Activated CD4-positive, alpha-beta T cell treated with anti-CD3 and anti-CD28 coated beads, Interleukin-2, amount 10 ng/mL, durations not matched to agents 24 days and 14 days (primary cell): ENCODE measurements at places on chromosomes 6 and 20. TPM values are rescaled to one million over a fixed set of nuclear protein-coding genes. Genes with fewer than 3 reads are reported as not detected.

SLC17A1 gene
- total RNA-seq, result 0.28 TPM in 1 of 2 replicates, not detected in the other

DNA sequence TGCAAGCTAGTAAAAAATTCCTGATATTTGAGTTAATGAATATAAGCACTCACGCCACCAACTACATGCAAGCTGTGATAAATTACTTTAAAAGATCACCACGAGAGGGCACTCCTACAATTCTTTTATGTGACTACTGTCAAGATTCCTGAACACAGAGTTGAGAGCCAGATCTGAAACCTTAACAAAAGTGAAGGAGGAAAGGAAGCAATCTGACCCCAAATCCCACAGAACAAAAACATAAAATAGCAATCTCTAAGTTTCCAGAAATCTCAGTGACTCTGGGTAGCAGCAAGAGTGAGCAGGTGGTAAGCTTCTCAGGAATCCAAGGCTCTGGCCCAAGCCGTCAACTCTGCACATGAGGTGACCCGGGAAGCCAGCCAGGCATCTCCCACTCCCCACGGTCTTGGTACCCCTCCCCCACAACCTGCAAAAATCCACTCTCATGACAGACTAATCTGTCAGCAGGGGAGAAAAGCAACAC lies 55.1 kb downstream of the STAU1 start:
- H3K4me3 ChIP-seq, result no peak overlapping the region
- DNase-seq, result peak; percentile 80
- peaks cover 10% of the 10 kb centered on the region for H3K4me1 ChIP-seq

SPEF1 gene
- total RNA-seq, result not detected in 2 replicates

PLCB4 gene
- not detected in 2 replicates for total RNA-seq

DNA sequence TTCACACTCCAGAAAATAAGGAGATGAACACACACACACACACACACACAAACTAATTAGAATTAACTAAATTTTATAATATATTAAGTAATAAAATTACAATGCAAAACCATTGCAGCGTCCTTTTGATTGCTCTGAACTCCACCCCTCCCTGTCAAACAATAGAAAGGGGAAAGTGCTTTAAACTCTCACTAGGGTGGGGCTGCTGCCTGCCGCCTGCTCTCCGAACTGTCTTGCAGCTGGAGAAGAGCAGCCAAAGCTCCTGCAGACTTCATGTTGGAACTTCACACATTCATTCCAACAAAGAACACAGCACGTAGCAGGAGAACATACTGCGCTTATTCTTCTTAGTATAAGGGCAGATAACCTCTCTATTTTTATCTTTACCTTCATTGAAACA lies 83.2 kb downstream of the GCLC start:
- H3K4me3 ChIP-seq, result no peak overlapping the region
- no peak overlapping the region for H3K27ac ChIP-seq
- H3K4me1 ChIP-seq, result no peaks in the 10 kb centered on the region
- no peaks in the 10 kb centered on the region for H3K36me3 ChIP-seq

DNA sequence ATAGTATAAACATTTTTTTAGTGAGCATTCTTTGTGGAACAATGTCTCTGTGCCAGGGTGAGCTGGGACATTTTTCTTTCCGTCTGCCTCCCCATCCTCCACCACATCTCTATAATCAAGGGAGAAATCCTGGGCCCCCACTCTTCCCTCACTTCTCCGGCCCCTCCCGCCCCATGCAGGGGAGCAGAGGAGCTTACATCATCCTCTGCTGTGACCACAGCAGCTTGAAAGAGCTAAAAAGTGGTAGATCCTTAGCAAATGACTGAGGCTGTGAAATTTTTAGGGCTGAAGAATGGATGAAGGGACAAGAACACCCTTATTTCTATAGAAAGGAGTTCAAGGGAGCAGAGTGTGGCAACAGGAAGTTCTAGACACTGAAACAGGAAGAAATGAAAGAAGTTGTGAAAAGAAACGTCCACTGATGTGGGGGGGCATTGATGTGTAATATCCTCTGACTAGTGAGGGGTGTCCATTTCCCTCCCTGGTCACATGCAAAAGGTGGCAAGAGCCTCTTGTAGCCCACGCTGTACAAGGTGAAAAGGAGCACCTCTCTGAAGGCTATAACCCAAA lies 380.3 kb upstream of the JARID2 start:
- no peaks in the 10 kb centered on the region for H3K36me3 ChIP-seq
- H3K27me3 ChIP-seq, result no peaks in the 10 kb centered on the region
- H3K4me1 ChIP-seq, result peaks cover 25% of the 10 kb centered on the region
- peak overlapping the region; percentile 39 for H3K27ac ChIP-seq
- DNase-seq, result no peak

GRCh38 chr6:138526822-138527235 lies 27.5 kb upstream of the NHSL1 start:
- DNase-seq, result no peak
- no peak overlapping the region for H3K4me3 ChIP-seq
- no peaks in the 10 kb centered on the region for H3K36me3 ChIP-seq

DNA sequence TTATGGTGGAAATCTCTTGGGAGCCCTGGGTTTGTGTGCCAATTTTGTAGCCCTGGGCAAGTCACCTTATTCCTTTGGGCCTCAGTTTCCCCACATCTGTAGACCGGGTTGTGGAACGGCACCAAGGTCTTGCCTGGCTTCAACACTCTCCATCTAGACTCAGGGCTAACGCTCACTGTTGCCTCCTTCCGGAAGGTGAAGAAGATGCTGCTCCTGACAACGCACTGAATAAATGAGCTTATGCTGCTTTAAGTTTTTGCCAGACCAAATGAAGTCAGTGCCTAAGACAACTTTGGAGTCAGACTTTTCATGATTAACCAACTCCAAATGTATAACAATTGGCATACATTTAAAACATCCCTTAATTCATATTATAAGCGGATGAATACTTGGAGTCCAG lies 53.1 kb downstream of the PSMG4 start:
- no peaks in the 10 kb centered on the region for H3K4me1 ChIP-seq
- peaks cover 2% of the 10 kb centered on the region for H3K27me3 ChIP-seq
- no peak overlapping the region for H3K27ac ChIP-seq
- no peaks in the 10 kb centered on the region for H3K36me3 ChIP-seq
- H3K4me3 ChIP-seq, result no peak overlapping the region

TOMM6 gene
- 367 and 376 TPM in 2 replicates for total RNA-seq

DNA sequence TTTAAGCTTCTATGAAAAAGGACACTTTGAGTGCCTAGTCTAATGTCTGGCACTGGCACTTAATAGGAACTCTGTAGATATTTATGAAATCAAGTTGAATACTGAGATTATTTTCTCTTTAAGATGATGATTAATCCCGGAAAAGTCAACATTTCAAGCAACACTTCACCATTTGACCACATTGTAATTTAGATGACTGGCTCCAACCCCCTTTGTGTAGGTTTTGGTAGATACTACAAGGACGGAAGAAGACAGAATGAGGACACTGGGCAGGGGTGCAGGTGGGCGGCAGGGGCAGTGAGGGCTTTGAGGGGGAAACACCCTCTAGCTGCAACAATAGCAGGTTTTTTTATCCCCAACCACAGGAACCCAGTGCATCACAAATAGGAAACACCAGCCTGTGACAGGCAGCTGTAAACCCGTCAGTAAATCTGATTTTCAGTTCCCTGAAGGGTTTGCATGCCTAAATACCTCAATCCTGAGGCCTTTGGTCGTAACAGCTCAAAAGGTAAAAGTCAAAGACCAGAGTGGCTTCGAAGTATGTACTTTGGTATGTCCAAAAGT lies 4.6 kb downstream of the DTNBP1 start:
- no peak overlapping the region for H3K4me3 ChIP-seq
- no peak for DNase-seq
- H3K36me3 ChIP-seq, result peaks cover 12% of the 10 kb centered on the region

GRCh38 chr6:126198631-126199030 lies 141.3 kb upstream of the CENPW start:
- H3K27me3 ChIP-seq, result no peaks in the 10 kb centered on the region
- no peak overlapping the region for H3K4me3 ChIP-seq
- H3K36me3 ChIP-seq, result no peaks in the 10 kb centered on the region
- H3K4me1 ChIP-seq, result peaks cover 9% of the 10 kb centered on the region
- no peak overlapping the region for H3K27ac ChIP-seq

HCRTR2 gene
- not detected in 2 replicates for total RNA-seq

GRCh38 chr6:14095437-14095836 lies 22.1 kb upstream of the CD83 start:
- no peak overlapping the region for H3K4me3 ChIP-seq
- peaks cover 40% of the 10 kb centered on the region for H3K4me1 ChIP-seq
- DNase-seq, result no peak
- peaks cover 1% of the 10 kb centered on the region for H3K27me3 ChIP-seq
- peak overlapping the region; percentile 78 for H3K27ac ChIP-seq

- H3K4me3 ChIP-seq, result peak overlapping the region; percentile 79
- H3K4me1 ChIP-seq, result peaks cover 39% of the 10 kb centered on the region
- DNase-seq, result peak; percentile 84
- H3K27ac ChIP-seq, result peak overlapping the region; percentile 59
Measured at GRCh38 chr20:21102603-21103311, 3.4 kb downstream of the LINC00237 start.

DNA sequence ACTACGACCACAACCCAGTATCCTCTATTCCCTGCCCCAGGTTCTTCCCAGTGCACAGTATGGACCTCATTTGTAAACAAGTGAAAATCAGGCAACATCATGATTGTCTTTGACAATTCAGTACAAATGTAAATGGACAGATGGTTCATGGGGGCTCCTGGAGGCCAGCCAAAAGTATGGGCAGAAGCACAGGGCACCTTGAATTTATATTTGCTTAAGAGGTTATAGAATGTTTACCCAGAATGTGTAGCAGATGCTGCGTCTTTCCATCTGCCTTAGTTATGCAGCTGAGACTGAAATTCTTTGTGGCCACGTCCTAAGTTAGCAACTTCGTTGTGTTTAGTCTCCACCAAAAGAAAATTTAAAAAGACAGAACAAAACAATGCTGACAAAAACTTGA lies 559.6 kb upstream of the NRSN1 start:
- DNase-seq, result no peak
- no peaks in the 10 kb centered on the region for H3K27me3 ChIP-seq
- H3K4me3 ChIP-seq, result no peak overlapping the region
- H3K36me3 ChIP-seq, result no peaks in the 10 kb centered on the region

ERVFRD-1 gene
- not detected in 2 replicates for total RNA-seq

- H3K36me3 ChIP-seq, result no peaks in the 10 kb centered on the region
- no peaks in the 10 kb centered on the region for H3K27me3 ChIP-seq
- H3K4me1 ChIP-seq, result no peaks in the 10 kb centered on the region
- no peak overlapping the region for H3K27ac ChIP-seq
- H3K4me3 ChIP-seq, result no peak overlapping the region
Measured at GRCh38 chr20:59782986-59783640, 150.3 kb downstream of the SYCP2 start.

- peak overlapping the region; percentile 74 for H3K4me3 ChIP-seq
- no peak for DNase-seq
- peaks cover 42% of the 10 kb centered on the region for H3K4me1 ChIP-seq
- no peaks in the 10 kb centered on the region for H3K36me3 ChIP-seq
- peak overlapping the region; percentile 80 for H3K27ac ChIP-seq
Measured at GRCh38 chr6:291204-291696, 1.0 kb upstream of the DUSP22 start.

- DNase-seq, result no peak
- H3K27ac ChIP-seq, result no peak overlapping the region
- no peaks in the 10 kb centered on the region for H3K27me3 ChIP-seq
- H3K4me3 ChIP-seq, result no peak overlapping the region
Measured at GRCh38 chr6:161233986-161234661, 39.7 kb downstream of the AGPAT4 start.

C20orf141 gene
- not detected in 2 replicates for total RNA-seq

GRCh38 chr6:2542858-2543218 lies 207.9 kb downstream of the MYLK4 start:
- H3K27me3 ChIP-seq, result peaks cover 69% of the 10 kb centered on the region
- H3K36me3 ChIP-seq, result peaks cover 5% of the 10 kb centered on the region
- DNase-seq, result peak; percentile 93
- peak overlapping the region; percentile 64 for H3K4me3 ChIP-seq
- H3K27ac ChIP-seq, result peak overlapping the region; percentile 25
- peaks cover 28% of the 10 kb centered on the region for H3K4me1 ChIP-seq

DNA sequence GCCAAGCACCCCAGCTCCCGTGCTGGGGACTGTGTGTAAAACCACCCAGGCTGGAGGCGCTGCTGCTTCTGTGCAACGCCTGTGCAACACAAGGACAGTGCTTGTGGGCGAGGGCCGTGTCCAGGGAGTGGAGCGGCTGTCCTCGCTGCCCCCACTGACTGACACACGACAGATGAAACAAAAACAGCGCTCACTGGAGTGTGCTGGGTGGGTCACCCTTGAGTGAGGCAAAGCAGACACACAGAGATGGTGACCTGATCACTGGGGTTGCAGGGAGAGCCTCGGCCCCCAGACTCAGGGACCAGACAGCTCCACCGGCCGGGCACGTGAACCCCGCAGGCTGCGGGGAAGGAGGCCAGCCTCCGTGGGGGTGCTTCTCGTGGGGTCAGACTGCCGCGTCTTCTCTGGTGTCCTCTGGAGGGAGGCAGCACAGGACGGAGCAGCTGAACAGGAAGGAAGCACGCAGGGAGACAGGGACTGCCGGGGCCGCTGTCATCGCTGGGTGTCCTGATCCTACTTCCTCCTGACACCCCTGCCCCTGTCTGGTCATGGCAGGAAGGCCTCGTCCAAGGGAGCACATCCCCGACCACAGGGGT lies 75.9 kb upstream of the CST7 start:
- no peak overlapping the region for H3K27ac ChIP-seq
- H3K4me1 ChIP-seq, result no peaks in the 10 kb centered on the region
- no peaks in the 10 kb centered on the region for H3K36me3 ChIP-seq
- DNase-seq, result no peak
- peaks cover 4% of the 10 kb centered on the region for H3K27me3 ChIP-seq
- no peak overlapping the region for H3K4me3 ChIP-seq

SSTR4 gene
- not detected in 2 replicates for total RNA-seq

- H3K27ac ChIP-seq, result no peak overlapping the region
- H3K4me3 ChIP-seq, result no peak overlapping the region
- no peaks in the 10 kb centered on the region for H3K36me3 ChIP-seq
- no peaks in the 10 kb centered on the region for H3K27me3 ChIP-seq
- DNase-seq, result no peak
Measured at GRCh38 chr6:34562861-34563512, 6.9 kb upstream of the SPDEF start.

DNA sequence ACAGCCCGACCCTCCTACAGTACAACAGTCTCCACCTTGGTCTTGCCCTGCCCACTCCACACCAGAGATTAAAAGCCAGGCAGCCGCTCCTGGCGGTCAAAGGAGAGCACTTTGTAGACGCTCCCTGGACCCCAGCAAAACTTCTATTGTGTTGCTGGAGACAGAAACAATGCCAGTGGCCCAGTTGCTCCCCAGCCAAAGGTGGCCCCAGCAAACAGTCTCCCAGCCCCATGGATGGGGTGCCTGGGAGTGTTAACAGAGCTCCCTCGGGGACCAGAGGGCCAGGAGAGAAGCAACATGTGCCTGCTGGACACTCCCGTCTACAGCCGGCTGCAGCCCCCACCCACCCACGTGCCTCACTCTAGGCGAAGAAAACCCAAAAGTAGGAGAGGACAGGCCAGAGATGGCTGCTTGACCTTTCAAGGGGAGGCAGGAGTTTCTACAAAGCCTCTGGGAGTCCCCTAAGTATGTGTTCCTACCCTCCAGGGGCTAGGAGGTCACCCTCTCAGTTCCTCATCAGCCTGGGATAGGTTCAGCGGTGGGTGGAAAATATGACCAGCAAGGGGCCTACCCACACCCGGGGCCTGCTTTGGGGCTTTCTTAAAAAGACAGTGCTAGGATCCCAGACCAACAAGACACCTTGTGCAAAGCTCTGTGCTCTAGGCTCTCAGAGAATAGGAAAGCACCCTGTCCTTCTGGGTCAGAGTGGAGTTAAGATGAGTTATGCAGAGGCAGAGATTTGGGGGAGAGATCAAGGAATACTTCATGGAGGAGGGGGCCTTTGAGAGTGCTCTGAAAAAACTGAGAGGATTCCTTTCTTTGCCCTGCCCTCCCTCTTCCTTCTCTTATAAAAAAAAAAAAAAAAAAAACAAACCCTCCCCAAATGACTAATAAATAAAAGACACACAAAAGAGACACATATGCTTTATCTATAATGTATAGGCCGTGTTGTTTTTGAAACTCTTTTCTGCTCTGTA lies 19.0 kb upstream of the PREX1 start:
- H3K36me3 ChIP-seq, result no peaks in the 10 kb centered on the region
- peak overlapping the region; percentile 89 for H3K27ac ChIP-seq
- H3K4me3 ChIP-seq, result peak overlapping the region; percentile 23
- H3K27me3 ChIP-seq, result peaks cover 17% of the 10 kb centered on the region
- DNase-seq, result peak; percentile 67
